ENCODE measurements at places on chromosomes 12 and 14. TPM values are rescaled to one million over a fixed set of nuclear protein-coding genes. Genes with fewer than 3 reads are reported as not detected.

The PELI2 gene
- 6.5 TPM for total RNA-seq

The ADAMTS20 gene
- not detected for total RNA-seq

The MIPOL1 gene
- 9.6 TPM for total RNA-seq

The TCL1B gene
- not detected for total RNA-seq

The TSPAN19 gene
- 0.73 TPM for total RNA-seq

The GLI1 gene
- total RNA-seq: 0.15 TPM

The GPX2 gene
- not detected for total RNA-seq

The TTC6 gene
- not detected for total RNA-seq

The TMEM30B gene
- under 0.01 TPM for total RNA-seq

The COCH gene
- total RNA-seq: not detected

The RNASE7 gene
- total RNA-seq: not detected
